ENCODE measurements at places on chromosomes 2 and 18.
A peak's percentile ranks its signal among the peaks of the same experiment; 100 is the strongest.

DNA sequence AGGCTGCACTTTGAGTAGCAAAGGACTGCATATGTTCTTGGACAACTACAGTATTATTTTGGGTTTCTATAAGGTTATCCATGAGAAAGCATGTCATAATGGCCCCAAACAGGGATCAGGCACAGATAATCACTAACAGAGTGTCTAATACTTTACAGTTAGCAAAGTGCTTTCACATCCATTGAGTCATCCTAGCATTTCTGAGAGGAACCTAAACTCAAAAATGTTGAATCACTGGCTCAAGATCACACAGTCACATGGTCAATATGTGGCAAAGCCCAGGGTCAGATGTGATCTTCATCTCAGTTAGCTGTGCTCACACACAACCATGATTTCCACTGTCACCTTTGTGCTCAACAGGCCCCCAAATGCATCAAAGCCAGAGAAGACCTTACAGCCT lies 156.1 kb upstream of the VRK2 start:
- DNase-seq: no peak

DNA sequence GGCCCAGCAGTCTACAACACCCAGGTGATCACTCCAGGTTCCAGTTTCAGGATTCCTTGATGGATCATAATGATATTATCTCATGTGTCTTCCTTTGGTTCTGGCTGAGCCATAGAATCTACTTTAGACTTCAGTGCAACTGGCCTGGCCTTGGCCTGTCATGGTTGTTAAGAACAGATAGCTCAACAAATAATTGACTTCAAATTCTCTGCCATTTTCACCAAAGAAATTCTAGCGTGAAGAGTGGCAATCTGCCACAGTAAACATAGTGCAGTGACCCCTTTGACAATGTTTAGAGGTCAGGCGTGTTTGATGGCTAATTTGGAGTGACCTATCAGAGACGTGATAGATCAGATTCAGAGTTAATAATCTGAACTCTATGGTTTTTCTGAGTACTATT lies 50.2 kb upstream of the ZNF385B start:
- DNase-seq: no peak

DNA sequence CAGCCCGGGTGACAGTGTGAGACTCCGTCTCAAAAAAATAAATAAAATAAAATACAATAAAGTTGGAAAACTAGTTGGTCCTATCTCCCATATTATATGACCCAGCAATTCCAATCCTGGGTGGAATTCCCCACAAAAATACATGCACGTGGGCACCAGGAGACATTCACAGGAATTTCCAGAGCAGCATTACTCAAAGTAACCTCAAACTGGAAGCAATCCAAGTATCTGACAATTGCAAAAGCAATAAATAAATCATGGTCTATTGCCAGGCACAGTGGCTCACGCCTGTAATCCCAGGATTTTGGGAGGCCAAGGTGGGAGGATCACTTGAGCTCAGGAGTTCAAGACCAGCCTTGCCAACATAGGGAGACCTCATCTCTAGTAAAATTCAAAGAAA lies 101.2 kb upstream of the MAP4K4 start:
- no peak for DNase-seq

DNA sequence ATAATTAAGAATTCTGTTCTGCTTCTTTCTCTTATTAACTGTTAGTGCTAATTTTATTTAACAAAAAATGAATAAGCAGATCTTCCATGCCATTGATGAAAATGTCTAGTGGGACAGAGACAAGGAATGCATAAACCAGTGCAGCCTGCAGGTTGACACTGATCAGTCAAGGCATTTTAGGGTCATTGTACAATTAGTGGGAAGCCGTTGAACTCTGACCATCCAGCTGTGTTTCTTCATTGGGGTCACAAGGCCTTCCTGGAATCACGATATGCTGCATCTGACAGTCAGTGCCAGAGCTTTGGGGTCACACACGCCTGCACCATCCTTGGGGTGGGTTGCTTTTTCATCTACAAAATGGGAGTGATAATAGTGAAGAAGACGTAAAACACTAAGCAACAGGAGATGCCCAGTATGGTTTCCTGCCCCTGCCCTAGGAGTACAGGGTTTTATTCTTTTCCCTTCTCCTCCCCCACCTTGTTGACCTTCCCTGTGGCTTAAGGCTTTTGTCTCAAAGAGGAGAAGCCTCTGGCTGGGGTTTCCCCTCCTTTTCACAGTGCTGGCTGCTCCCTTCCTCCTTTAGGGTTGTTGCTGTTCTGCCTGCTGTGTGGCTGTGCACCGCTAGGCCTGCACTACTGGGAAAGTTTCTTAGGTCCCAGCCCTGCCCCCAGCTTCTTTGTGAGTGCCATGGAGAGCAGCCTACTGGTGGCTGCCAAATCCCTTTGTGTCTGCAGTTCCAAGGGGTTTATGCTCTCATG lies 245.6 kb downstream of the TPGS2 start:
- DNase-seq: no peak

DNA sequence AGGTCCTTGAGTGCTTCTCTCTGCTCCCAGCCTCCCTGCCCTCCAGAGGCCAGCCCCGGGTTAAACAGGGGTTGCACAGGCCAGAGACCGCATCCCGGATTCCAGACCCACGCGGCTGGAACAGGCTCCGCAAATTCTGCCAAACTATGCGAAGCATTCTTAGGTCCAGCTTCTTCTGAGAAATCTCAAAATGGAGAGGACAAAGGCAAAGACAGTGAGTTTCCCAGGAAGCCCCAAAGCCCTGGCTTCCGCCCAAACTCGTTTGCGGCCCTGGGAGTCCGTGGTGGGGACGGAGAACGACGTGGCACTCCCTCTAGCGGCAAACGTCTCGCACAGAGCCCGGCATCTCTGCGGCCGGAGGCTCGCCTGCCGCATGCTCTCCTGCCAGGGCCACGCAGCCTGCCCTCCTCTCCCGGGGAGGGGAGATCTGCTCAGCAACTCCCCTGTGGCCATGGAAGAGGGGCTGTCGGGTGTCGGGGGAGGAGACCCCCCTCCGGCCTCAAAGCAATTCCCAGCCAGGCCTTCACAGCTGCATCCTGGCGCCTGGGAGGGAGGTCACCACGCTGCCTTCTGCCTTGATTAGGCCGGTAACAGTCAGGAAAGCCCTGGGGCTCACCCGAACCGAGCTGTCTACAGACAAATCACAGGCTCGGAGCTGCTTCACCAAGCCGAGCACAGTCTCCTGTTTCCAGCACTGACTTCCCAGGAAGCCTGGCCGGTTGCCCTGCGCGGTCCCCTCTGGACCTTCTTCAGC lies 33.4 kb upstream of the KLHL29 start:
- peak; percentile 42 for DNase-seq
